ENCODE measurements at places on chromosomes 13 and 19.

DNA sequence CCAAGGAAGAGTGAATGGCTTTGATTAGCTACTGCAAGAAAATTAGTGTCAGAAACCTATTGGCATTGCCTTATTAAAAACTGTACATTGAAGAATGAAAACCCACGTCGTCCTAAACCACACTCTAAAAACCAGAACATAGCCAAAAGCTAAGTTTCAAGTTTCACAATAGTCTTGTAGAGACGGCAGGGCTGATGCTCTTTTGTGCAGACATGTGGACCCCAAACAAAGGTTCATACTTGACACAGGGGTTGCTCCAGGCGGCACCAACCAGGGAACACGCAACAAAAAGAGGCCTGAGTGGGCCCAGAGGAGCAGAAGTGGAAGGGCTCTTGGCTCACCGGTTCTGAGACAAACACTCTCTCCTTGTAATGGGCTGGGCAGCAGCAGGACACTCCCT lies 28.6 kb upstream of the MIR17HG start:
- DNase-seq = no peak

- DNase-seq = no peak
These were observed 299.0 kb downstream of the ITGBL1 start for GRCh38 chr13:101751488-101751887.

- DNase-seq = no peak
These were observed 273.8 kb downstream of the LIG4 start for GRCh38 chr13:107941345-107942029.

DNA sequence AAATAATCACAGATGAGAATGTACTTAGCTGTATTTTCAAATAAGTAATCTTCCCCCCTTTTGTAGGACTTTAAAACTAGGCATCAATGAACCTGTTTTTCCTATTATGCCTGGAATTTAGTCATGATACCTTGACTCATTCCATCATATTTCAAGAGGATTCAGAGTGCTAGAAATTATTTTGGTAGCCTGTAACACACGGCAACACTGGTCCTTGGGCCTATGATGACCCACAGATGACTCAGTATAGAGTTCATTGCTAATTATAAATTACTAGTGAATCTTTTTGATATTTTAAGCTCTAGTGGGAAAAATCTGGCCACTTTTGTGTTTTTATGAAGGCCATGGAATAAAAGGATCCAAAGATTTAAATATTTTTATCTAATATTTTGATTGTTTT lies 26.0 kb upstream of the GARRE1 start:
- no peak for DNase-seq

DNA sequence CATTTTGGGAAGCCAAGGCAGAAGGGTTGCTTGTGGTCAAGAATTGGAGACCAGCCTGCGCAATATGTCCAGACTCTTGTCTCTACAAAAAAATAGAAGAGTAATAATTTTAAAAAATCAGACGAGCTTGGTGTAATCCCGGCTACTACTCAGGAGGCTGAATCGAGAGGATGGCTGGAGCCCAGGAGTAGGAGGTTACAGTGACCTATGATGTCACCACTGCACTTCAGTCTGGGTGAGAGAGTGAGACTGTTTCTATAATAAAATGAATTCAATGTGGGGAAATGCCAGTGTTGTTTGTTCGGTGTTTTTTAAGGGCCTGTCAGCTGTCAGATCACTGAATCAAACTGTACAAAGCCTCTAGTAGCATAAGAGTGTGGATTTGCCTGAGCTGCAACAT lies 1.2 kb upstream of the FBXL3 start:
- DNase-seq = no peak

DNA sequence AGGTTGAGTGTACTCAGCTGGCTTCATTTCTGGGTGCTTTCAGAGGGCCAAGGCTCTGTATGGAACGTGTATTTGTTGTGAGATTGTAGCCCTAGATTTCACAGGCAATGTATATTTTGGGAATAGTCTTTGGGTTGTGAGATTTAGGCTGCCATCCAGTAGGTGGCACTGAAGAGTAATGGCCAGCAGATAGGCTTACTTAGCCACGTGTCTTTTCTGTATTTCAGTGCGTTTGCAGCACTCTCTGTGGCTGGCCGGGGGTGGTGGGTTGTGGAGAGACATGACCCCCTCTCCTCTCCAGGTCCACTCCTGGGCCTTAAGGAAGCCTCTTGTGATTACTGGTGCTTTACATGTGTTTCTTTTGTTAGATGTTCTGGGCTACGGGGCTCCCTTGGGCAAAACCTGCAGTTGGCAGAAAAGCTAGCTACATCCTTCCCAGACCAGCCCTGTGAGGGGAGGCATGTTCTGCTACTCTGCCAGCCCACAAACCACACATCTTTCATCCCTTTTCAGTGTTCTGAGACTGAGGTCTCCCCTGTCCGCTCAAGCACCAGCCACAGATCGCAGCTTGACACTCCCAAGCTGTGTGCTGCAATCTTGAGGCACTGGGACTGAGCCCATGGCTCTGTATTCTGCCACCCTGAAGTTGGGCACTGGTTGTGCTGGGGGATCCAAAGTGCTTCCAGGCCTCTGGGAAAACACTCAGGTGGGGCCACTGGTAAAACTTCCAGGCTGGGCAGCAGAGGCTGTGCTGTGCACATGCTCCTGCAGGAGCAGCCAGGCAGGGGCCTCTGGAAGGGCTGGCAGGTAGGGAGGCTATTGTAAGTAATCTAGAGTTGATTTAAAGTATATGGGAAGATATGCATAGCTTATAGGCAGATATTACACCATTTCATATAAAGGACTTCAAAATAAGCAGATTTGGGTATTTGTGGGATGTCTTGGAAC lies 1096.8 kb upstream of the PCDH20 start:
- DNase-seq = peak; percentile 4

DNA sequence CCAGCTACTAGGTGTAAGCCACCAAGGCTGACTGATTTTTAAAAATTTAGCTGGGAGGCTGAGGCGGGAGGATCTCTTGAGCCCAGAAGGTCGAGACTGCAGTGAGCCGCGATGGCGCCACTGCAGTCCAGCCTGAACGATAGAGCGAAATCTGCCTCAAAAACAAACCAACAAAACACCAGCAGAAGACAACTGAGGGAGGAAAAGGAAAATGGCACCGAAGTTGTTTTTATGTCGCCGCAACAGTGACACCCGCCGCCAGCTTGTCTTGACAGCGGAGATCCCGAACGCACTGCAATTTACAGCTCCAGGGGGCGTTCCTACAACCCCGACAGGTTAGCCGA lies 298 bp upstream of the FAM98C start:
- DNase-seq = no peak

DNA sequence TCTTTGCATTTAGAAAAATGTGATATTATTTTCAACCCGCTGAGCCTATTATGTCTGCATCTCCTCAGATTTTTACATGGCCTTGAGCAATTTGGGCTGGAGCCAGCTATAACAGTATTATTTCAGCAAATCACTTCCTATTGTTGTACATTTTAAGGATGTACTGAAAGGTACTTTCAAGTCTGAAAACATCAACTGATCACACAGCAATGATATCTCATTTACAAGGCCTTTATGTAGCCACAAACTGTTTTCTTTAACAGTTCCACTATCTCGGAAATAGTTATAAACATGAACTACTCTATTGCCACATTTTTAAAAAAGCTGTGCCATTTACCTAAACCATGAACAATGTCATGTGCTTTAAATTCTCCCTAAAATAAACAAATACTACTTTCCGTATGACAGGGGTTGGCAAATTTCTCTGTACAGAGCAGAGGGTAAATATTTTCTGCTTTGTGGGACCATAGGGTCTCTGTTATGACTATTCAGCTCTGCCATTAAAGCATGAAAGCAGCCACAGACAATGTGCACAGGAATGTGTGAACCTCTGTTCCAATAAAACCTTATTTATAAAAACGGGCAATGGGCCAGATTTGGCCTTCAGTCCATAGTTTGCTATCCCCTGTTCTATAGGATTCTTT lies 560.4 kb downstream of the GPC6 start:
- no peak for DNase-seq

Measured in H7 (cell line).